ENCODE measurements at places on chromosomes 4 and X.

DNA sequence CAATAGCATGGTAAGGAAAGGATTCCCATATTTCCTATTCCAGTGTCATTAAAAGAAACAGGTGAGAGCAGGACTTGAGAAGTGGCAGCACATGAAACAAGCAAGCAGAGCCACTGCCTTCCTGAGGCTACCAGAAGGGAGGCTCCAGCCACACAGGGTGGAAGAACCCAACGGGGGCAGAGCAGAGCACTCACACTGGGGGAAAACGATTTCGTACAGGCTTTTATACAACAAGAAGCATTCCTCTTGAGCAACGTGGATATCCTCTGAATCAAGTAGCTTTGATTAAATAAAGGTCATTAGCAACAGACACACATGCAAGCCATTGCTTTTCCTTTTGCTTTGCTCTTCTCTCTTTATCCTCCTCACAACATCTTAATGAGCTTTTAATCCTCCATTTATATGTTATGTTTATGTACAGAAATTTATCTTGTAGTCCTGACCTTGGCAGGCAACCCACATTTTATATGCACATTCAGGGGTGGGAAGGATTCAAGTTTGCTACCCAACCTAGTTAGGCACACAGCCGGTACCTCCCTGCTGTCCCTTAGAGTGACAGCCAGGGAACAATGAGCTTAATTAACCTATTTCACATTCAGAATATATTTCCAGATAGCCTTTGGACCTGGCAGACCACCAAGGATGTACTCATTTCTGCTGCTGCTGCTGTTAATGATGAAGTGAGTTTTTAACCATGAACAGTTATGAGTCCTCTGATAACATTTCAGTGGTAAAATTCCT, 202.1 kb downstream of the ARHGAP24 start:
- no peak for DNase-seq

DNA sequence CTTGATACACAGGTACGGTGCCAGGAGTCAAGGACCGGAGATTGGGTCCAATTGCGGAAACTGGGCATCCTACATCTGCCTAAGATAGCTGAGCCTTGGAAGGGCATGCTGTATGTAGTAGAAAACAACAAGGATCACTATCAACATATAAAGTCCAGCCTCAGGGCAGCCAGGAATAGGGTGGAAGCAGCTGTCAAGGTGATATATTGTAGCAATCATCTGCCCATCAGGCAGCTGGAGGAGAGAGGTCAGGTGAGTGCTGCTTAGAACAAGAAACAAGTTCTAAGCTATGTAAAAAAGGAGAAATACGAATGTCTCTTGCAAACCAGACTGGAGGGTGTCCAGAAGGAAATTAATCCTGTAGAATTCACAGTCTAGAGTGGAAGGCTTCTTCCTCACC, 34.8 kb downstream of the KCNE5 start:
- no peak for DNase-seq

DNA sequence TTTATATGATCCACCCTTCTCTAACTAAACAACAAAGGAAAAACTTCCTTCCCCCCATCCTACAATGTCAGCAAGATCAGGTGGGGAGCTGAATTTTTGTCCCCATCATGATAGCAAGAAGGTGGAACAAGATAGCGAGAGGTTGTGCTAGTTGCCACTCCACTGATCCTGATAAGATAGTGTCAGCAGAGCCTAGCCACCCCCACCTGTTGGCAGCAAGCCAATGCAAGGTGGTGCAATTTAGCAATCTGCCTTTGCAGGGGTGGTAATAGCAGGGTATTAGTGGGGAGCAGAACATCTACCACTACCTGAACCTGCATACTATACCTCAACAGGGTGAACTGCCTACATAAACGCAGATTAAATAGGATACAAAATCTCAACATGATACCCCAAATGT, 80.2 kb upstream of the MAMLD1 start:
- DNase-seq, result no peak

DNA sequence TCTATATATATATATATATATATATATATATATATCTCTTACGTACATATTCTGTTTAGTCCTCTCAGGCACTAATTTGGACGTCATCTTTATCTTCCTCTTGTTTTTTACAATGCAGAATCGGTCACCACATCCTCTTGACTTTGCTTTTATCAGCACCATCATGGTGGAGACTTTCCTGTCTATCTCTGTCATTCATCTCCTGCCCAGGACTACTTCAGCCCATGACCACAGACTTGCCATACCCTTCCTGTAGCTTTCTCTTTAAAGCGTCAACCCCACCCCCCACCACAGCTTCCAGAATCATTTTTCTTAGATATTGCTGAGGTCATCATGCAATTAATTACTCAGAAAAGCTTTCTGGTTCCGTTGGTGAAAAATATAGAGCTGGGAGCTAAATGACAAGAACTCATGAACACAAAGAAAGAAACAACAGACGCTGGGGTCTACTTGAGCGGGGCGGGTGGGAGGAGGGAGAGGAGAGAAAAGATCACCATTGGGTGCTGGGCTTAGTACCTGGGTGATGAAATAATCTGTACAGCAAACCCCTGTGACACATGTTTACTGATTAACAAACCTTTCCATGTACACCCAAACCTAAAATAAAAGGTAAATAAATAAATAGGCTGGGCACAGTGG, 30.5 kb upstream of the PRKX start:
- DNase-seq, result no peak

GRCh38 chr4:12146339-12146738, 717.6 kb upstream of the HS3ST1 start:
- DNase-seq, result no peak

DNA sequence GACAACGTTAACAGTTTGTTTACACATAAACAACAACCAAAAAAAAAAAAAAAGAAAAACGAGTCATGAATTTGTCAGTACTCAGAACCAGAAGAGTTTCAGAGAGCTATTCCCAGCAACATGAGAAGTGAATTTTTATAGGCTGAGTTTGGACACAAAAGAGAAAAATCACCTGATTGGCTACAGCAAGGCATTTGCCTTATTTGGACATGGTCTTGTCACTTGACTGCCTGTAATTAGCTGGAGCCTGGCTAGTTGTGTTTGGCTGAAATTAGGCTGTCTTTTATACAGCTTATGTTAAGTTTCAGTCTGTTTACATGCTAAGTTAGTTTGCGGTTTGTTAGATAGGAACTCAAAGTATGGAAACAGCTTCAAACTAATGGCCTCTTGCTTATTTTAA, 880 bp upstream of the TEX13A start:
- DNase-seq, result no peak

GRCh38 chr4:139083607-139083955, 68.0 kb downstream of the NOCT start:
- DNase-seq, result peak; percentile 51

DNA sequence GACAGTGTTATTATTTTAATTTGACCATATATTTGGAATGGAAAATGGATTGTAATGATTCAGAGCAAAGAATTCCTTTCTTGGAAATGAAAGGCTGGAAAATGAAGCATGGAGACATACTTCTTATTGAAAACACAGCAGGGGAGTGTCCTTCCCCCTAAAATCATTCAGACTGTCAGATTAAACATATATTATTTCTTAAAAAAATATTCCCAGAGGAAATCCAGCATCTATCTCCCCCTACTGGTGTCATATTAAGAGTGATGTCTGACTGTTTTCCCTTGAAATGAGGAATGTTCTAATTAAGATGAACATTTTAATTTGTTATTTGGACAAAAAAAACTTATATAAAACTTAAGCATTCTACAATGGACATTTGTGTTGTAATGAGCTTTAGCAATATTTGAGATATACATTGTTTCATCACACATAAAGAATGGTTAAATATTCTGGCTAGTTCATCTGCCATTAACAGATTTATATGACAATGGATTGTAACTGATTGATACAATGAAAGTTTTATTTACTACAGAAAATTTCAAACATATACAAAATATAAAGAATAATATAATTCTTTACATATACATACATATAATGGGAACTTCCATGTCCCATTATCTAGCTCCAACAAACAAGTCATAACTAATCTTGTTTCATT, 264.6 kb downstream of the SPRY1 start:
- no peak for DNase-seq

Data from NCI-H1092 (cell line).